ENCODE measurements at places on chromosomes 2 and 18.

DNA sequence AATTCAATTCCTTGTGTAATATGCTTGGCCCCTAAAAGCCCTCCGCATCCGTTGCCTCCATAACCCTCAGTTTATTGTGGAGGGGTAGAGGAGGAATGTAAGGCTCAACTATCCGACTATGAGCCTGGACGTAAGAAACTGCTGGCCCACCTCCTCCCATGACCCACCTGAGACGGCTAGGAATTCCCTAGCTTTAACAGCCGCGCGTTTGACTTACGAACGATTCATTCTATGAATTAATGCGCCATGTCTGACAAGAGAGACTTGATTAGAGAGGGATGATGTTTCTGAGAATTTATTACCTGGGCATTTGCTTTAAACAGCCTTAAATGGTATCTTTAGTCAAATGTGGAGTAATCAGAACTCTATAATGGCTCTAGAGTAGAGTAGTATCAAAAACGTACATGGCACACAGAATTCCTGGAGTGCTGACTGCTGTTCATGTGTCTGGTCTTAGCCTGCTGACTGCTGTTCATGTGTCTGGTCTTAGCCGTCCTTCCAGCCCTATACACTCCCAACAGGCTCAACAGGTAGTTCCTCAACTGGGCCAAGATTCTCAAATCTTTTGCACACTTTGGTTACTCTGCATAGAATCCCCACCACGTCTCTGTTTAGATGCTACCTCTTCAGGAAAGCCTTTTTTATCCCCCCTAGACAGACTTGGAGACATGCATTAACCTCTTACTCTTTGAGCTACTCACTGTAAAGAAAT lies 899 bp upstream of the GFPT1 start:
- no peak for DNase-seq

- DNase-seq: no peak
These were observed 4.7 kb downstream of the ACP1 start for GRCh38 chr2:269356-270030.

- no peak for DNase-seq
These were observed 131.6 kb upstream of the MSH6 start for GRCh38 chr2:47651296-47651695.

- DNase-seq: no peak
These were observed 9.3 kb upstream of the CCBE1 start for GRCh38 chr18:59706499-59706898.

DNA sequence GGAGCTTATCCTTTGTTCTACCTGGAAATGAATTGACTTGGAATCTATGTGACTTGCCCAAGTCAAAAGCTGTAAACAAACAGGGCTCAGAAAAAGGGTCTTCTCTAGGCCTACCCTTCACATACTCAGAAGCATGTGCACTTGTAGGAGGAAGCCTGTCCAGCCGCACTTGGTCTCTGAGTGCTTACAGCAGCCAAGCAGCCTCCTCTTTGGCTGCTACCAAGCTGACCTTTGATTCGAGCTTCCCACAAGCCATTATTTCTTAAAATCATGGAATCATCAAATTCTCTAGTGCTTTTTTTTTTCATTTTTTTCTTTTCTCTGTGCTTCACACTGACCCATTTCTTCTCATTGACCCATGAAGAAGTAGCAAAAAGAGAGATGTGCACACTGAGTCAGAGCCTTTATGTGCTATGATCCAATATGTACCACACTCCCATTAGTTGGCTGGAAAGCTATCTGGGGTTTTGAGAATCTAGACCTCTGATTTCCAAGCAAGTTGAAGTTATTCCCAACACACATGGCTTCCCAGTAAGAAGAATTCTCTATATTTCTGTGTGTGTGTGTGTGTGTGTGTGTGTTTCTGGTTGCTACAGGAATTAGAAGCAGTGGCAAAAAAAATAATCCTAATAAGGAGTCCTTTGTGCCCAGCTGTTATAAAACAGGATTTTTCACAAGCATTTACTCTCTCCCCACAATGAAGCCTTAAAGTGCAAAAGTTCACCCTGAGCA lies 550.3 kb upstream of the TNP1 start:
- DNase-seq: no peak

GRCh38 chr2:225670111-225670974 lies 270.8 kb downstream of the NYAP2 start:
- no peak for DNase-seq

DNA sequence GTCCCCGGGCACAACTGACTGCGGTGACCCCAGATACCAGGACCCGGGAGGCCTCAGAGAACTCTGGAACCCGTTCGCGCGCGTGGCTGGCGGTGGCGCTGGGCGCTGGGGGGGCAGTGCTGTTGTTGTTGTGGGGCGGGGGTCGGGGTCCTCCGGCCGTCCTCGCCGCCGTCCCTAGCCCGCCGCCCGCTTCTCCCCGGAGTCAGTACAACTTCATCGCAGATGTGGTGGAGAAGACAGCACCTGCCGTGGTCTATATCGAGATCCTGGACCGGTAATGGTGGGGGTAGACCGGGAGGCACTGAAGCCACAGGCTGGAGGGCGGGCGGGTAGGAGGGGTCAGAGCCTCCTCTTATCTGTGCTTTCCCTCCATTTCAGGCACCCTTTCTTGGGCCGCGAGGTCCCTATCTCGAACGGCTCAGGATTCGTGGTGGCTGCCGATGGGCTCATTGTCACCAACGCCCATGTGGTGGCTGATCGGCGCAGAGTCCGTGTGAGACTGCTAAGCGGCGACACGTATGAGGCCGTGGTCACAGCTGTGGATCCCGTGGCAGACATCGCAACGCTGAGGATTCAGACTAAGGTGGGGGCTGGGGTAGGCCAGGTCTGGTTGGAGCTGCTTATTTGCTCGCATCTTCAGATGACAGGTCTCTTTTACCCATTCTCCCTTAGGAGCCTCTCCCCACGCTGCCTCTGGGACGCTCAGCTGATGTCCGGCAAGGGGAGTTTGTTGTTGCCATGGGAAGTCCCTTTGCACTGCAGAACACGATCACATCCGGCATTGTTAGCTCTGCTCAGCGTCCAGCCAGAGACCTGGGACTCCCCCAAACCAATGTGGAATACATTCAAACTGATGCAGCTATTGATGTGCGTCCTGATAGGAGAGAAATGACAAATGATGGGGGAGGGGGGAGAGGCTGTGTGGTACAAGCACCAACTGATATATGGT lies 780 bp downstream of the HTRA2 start:
- peak; percentile 51 for DNase-seq

DNA sequence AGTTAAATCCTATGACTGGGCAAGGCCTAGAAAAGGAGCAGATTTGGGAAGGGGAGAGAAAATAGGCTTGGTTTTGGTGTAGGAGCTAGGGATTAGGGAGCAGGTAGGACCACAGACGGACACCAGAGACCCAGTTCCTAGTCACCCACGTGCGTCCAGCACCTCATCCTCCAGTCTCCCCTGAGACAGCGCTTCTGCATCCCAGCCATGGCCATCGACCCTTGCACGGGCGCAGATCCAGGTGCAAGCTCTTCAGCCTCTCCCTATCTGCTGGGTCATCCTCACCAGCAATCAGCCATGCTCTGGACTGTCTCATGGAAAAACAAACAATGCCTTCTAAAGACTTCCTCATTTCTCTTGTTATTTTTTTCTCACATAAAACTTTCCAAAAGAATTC lies 246.8 kb upstream of the RAB6C start:
- no peak for DNase-seq
